Testis (tissue), 5 donors: ENCODE measurements at places on chromosomes 5 and 9. TPM values are rescaled to one million over a fixed set of nuclear protein-coding genes. Genes with fewer than 3 reads are reported as not detected.
A peak's percentile ranks its signal among the peaks of the same experiment; 100 is the strongest.

TXNDC15 gene
- total RNA-seq, result 68.1 TPM

GDA gene
- 1.7 TPM for total RNA-seq

TSSK1B gene
- 68.7 TPM for total RNA-seq

EGFLAM gene
- 12.0 TPM for total RNA-seq

FOXD4L3 gene
- total RNA-seq, result not detected

SLC1A1 gene
- 0.63 TPM for total RNA-seq

GRCh38 chr9:87840134-87840533 lies 42.5 kb upstream of the SPATA31E1 start:
- DNase-seq, result no peak

- DNase-seq, result no peak
Observed at GRCh38 chr5:73152411-73153388, 20.3 kb upstream of the TMEM174 start.

- no peak for DNase-seq
Observed at GRCh38 chr9:134396825-134397224, 70.6 kb downstream of the RXRA start.

- peak; percentile 5 for DNase-seq
Observed at GRCh38 chr9:135040892-135041291, 46.6 kb upstream of the OLFM1 start.

- no peak for DNase-seq
Observed at GRCh38 chr5:181204826-181205760, at the start of gene TRIM7. Gene TRIM7, minus strand, starts transcription at chr5:181205196. Its CDS starts 86 bp downstream, at chr5:181205110.

GRCh38 chr5:110514030-110514429 lies 212.4 kb downstream of the TMEM232 start:
- no peak for DNase-seq

GRCh38 chr5:113142186-113142585 lies 165.6 kb downstream of the DCP2 start:
- DNase-seq, result no peak

GRCh38 chr5:132777209-132778069 lies at the start of gene SEPTIN8:
Gene SEPTIN8, minus strand, starts transcription at chr5:132777239. Its CDS starts 102 bp downstream, at chr5:132777137.
- peak; percentile 44 for DNase-seq
